ENCODE measurements at places on chromosomes 4 and X.

DNA sequence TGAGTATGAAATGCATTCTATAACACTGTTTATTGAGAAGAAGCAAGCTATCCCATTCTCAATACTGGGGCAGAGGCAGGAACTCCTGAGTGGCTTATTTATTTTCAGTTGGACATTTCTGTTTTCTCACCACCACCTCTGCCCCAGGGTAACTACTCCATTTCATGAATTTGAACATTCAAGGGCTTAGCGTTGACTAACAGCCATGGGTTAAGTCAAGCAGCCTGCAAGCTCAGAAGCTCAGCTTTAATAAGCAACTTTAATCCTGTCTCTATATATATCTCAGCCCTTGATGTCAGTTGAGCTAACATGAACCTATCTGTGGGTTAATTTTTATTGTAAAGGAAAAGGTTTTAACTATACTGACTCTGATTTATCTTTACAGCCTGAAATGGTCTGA is 93.8 kb downstream of the MBNL3 start:
- no peak for DNase-seq

DNA sequence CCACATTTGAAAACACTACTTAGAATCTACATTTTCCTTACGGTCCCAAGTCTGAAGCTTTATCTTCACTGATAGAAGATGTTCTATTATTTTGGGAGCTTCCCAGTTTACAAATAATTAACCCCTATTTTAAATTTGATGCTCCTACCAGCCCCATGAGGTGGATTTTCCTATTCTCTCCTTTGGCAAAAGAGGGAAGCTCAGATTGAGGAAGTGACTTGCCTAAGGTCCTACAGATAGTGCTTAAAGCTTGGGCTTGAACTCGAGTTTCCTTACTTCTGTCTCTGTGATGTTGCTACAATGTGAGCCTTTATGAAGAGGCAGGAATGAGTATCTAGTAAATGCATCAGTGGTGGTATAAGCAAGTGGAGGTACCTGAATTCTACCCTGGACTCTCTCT is 27.5 kb downstream of the HEPH start:
- DNase-seq = no peak

- DNase-seq = no peak
Observed at GRCh38 chr4:145011636-145012035, 86.4 kb downstream of the ANAPC10 start.

DNA sequence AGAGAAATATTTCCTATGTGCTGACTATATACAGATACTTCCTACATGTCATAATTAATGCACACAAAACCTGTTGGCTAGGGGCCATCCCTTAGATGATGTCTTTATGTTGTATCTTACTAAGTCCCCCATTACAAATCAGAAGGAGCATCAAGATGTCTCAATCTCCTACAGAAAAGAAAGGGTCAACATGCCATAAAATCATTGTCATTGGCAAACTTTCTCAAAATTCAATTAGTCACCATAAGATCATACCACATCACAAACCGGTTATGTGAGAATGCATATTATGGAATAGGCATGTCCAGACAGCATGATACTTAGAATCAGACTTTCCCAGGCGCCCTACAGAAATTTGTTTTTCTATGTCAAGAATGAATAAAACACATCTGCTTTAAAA is 175.2 kb upstream of the TET2 start:
- no peak for DNase-seq

DNA sequence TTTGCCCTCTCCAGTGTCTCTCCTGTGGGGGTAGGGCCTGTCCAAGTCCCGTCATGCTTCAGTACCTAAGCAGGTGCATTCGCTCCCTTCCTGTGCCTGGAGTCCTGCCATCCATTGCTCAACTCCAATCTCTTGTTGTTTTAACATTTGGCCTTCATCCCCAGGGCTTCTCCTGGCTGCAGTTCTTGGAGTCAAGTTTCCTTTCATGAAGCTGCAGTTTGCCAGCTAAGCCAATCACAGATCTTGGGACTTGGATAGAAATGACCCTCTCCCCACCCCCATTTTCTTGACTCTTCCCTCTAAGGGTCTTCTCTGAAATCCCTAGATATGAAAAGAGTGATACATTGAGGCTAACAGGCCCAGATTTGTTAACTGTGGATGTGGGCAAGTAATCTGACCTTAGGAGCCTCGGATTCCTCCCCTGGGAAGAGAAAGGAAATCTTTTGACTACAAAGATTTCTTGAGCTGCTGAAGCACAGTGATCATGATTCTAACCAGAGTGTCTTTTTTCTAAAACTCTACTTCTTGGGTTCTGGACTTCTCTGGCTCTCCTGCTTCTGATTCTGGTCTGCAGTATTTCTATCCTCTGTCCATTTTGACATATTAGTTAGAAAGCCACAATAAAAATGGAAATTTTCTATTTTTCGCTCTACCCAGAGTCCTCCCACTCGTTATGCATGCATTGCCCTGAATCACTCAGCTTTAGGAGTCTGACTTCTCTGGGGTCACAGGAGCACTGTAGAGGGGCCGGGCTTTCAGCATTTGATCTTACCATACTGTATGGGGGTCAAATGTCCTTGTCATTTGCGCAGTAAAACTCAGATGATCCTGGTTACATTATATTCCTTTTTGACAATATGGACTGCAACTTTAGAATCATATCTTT is 61.0 kb downstream of the CHRNA9 start:
- DNase-seq = peak; percentile 11

GRCh38 chr4:64584981-64585557 is 175.8 kb upstream of the TECRL start:
- peak; percentile 32 for DNase-seq

DNA sequence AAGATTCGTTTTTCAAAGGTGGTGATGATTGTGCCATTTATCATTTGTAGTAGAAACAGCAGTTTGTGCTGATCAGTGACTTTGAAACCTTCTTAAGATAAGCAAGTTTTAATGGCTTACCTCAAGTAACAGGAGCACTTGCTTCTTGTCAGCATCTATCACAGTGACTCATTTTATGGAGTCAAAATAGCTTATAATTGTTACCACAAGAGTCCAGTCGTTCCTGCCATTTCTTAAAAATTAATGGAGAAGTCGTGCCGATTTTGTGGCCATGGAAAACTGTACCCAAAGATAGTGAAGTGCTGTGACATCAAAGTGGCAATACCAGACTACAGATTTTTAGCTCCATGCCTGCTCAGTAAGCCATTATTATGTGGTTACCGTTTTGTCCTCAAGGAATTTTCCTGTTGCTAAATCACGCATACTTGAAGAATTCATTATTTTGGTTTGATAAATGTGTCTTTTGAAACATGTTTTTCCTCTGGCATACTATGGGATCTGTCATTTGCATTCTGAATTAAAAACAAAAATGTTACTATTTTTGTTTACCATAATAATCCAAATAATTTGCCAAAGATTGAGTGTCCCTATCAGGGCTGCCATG is 129.9 kb downstream of the CBR4 start:
- DNase-seq = peak; percentile 80

DNA sequence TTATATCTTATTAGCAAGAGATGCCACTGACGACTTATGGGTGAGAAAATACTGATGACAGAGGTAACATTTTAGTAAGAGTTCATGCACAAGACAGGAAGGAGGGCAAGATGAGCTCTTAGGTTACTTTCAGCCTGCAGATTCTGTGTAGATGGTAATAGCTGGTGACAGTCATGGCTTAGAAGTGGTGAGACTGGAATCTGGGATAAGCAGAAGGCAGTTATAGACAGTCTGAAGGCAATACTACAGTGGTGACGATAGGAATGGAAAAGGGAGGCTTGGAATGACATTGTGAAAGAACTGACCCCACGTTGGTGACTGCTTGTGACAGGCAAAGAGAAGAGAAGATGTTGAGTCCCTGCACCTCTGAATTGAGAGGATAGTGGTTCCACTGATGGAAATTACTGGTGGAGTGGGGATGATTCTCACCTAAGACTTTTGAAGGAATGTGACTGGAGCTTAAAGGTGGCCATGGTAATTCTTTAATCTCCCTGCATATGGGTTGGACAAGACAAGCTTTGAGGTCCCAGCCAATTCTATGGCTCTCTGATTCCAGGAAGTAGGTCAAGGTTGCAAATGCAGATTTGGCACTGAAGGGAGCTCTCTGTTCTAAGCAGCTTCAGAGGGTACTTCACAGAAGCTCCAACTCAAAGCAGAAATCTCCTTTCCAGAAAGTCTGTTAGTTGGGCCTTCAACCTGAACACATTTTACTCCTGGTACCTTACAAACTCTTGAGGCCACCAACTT is 99.7 kb downstream of the RASL11B start:
- no peak for DNase-seq

GRCh38 chrX:155028129-155028528 is 1.5 kb downstream of the FUNDC2 start:
- no peak for DNase-seq

GRCh38 chr4:186500721-186501304 is 54.6 kb downstream of the MTNR1A start:
- DNase-seq = no peak

Measured in astrocyte (in vitro differentiated cells and primary cell).